Karpas-422 (cell line): ENCODE measurements at places on chromosomes 5 and 9. TPM values are rescaled to one million over a fixed set of nuclear protein-coding genes. Genes with fewer than 3 reads are reported as not detected.

DNA sequence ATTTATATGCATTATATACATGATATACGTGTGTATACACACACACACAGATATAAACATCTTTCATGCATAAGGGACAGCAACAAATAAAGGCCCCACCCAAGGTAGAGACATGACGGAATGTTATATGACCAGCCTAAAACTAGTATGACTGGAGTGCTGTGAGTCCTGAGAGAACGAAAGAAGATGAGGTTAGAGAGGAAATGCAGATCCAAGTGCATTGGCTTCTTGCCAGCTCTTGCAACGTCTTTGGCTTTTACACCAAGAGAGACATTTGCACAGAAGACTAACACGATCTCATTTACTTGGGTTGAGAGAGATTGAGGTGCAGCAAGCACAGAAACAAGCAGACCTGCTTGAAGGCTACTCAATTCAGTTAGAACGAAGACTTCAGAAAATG, 23.0 kb downstream of the CDH10 start:
- DNase-seq, result peak; percentile 46
- no peaks in the 10 kb centered on the region for H3K4me1 ChIP-seq
- H3K27me3 ChIP-seq, result no peaks in the 10 kb centered on the region
- H3K36me3 ChIP-seq, result no peaks in the 10 kb centered on the region
- H3K27ac ChIP-seq, result no peak overlapping the region
- no peak overlapping the region for H3K4me3 ChIP-seq

DNA sequence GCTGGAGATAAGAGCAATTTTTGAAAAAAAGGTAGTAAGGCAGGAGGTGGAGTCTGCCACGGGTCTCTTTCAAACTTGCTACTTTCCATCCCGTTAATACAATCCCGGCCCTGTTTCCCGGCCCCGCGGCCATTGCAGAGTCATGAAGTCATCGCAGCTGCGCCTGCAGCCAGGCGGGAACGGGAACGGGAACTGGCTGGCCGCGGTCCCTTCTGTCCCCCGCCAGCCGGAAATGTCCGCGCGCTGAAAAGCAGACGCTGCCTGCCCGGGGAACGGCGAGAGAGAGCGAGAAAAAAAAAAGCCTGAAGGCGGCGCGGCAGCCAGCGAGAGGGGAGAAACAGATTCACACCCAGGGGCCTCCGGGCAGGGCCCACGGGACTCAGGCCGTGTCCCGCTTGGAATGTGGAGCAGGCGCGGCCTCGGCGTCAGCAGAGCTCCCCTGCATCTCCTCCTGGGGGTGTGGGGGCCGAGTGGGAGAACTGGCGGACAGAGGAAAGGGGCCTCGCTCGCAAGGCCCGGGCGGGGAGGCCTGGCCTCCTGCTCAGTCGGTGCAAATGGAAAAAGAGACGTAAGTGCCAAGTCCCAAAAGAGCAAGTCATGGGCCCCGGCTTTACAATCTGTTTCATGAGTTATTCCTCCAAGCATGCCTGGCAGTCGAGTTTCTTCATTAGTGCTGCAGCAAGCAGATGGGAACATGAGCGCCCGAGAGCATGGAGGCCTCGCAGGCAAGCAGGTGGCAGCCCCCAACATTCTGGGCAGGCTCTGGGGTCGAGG, 201.2 kb upstream of the GAS1 start:
- H3K36me3 ChIP-seq, result no peaks in the 10 kb centered on the region
- DNase-seq, result no peak
- no peak overlapping the region for H3K4me3 ChIP-seq
- no peaks in the 10 kb centered on the region for H3K4me1 ChIP-seq
- no peaks in the 10 kb centered on the region for H3K27me3 ChIP-seq
- H3K27ac ChIP-seq, result no peak overlapping the region

DNA sequence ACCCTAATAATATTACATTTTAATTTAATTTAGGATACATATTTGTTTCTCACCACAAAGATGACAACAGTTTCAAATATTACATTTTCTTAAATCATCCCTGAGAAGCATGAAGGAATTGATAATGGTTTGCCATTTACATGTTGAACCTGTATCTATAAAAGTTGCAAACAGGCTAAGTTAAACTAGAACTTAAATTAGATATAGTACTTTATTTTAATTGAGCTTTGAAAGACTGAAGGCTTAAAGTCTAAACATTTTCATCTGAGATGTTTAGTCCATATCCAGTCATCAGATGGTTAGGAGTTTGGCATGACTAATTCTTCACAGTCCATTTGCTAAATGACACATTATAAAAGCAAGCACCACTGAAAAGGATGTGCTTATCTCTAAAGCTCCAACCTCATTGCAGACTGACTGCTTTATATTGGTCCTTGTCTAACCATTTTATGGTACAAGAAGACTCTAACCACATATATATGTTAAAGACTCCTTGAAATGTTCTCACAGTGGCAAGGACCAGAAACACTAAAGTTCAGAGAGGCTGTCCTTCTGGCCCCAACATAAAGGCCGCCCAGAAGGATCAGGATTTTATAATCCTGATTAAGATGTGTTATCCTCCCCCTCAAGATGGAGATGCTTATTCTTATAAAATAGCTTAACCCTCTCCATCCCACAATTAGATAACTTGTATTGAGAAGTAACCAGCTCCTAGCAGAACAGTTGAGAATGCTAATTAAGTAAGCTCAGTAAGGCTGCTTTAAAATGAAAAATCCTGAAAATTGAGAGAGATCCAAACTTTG, 25.8 kb downstream of the WNT8A start:
- no peaks in the 10 kb centered on the region for H3K36me3 ChIP-seq
- no peak overlapping the region for H3K27ac ChIP-seq
- no peaks in the 10 kb centered on the region for H3K27me3 ChIP-seq
- no peak overlapping the region for H3K4me3 ChIP-seq
- DNase-seq, result no peak

GRCh38 chr5:131943916-131944315, 1.5 kb downstream of the MEIKIN start:
- no peak overlapping the region for H3K27ac ChIP-seq
- H3K27me3 ChIP-seq, result no peaks in the 10 kb centered on the region
- H3K36me3 ChIP-seq, result no peaks in the 10 kb centered on the region
- peaks cover 14% of the 10 kb centered on the region for H3K4me1 ChIP-seq
- H3K4me3 ChIP-seq, result no peak overlapping the region

DNA sequence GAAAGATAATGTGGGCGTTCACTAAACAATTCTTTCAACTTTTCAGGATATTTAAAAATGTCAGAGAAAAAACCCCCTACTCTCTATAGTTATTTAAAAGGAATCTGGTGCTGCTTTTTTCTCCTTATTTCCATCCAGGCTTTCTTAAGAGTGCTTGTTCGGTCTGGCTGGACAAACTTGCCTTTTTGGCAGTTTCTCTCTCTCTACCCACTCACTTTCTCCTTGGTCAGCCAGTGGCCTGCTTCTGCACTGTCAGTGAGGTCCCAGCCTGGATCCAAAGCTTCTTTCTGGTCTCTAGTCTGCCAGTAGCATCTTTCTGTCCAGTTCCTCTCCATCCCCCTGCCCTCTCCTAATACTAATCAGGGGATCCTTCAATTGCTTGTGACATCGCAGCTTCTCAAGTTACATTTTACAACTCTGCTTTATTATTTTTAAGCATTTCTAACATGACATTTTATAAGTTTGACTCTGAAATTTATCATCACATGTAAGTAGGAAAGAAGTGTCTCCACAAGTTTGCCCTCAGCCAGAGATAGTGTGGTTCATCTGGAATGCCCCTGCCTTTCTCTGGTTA, 50.4 kb downstream of the PIK3R1 start:
- no peaks in the 10 kb centered on the region for H3K36me3 ChIP-seq
- H3K4me3 ChIP-seq, result no peak overlapping the region
- DNase-seq, result no peak
- no peak overlapping the region; the same call in 1 of the 2 replicates for H3K27ac ChIP-seq
- peaks cover 43% of the 10 kb centered on the region for H3K4me1 ChIP-seq

DNA sequence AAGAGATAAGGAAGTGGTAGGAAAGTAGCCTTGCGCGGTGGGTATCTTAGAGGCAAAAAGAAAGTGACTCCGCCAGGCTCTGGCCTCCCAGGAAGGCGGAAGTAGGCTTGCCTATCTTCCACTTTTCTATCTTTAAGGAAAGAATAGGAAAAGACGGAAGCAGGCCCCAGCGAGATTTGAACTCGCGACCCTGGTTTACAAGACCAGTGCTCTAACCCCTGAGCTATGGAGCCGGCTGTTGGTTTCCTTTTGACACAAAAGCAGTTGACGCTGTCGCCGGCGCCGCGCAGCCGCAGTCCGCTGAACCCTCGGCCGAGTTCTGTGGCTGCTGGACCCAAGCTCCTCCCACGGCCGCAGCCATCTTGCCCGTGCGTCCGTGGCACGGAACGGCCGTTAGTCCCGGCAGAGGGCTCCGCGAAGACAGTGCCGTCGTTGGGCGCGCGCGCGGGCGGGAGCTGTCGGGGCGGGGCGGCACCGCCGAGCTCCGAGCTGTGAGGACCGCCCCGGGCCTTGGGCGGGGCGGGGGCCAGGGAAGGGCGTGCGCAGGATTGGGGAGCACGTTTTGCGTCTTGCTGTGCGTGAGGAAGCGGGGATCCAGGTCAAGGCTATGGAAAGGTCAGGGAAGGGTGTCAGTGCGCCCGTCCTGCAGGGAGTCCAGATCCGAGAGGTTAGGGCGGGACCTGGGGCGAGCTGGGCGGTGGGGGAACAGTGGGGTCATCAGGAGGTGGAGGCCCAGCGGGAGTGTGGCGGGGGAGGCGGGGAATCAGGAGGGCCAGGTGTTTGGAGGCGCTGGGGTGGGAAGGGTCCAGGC, 13.3 kb downstream of the TRIM7 start:
- peak; percentile 97 for DNase-seq
- peak overlapping the region; percentile 71 for H3K27ac ChIP-seq
- peaks cover 31% of the 10 kb centered on the region for H3K4me1 ChIP-seq
- no peaks in the 10 kb centered on the region for H3K27me3 ChIP-seq

GRCh38 chr9:121984726-121985402, 108.2 kb downstream of the TTLL11 start:
- H3K4me1 ChIP-seq, result peaks cover 20% of the 10 kb centered on the region
- no peaks in the 10 kb centered on the region for H3K36me3 ChIP-seq
- no peak for DNase-seq
- no peak overlapping the region for H3K27ac ChIP-seq
- no peaks in the 10 kb centered on the region for H3K27me3 ChIP-seq

- no peak for DNase-seq
- no peak overlapping the region for H3K27ac ChIP-seq
- no peaks in the 10 kb centered on the region for H3K36me3 ChIP-seq
- no peaks in the 10 kb centered on the region for H3K4me1 ChIP-seq
Observed at GRCh38 chr5:13913962-13914361, 30.5 kb downstream of the DNAH5 start.

DNA sequence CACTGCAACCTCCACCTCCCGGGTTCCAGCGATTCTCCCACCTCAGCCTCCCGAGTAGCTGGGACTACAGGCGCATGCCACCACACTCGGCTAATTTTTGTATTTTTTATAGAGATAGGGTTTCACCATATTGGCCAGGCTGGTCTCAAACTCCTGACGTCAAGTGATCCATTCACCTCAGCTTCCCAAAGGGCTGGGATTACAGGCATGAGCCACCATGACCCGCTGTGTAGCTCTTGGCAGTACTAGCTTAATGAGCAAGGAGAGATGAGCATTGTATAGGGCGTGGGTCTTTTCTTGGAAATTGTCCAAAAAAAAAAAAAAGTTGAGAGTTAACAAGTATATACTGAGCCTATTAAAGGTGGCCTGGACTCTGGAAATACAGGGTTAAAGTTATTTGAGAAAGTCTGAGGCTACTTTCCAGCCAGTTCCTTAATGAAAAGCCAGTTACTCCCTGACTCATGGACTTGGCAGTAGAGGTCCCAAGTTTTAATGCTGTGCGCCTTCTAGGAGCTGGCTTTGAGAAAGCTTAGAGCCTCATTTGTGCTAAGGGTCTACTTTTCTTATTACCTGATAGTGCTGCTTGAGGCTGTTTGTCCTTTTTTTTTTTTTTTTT, 4.2 kb upstream of the FGF18 start:
- peaks cover 21% of the 10 kb centered on the region for H3K4me1 ChIP-seq
- no peaks in the 10 kb centered on the region for H3K27me3 ChIP-seq
- H3K27ac ChIP-seq, result no peak overlapping the region
- no peak overlapping the region for H3K4me3 ChIP-seq
- peak; percentile 65 for DNase-seq

Gene EPB41L4B
- total RNA-seq, result not detected in 2 replicates

DNA sequence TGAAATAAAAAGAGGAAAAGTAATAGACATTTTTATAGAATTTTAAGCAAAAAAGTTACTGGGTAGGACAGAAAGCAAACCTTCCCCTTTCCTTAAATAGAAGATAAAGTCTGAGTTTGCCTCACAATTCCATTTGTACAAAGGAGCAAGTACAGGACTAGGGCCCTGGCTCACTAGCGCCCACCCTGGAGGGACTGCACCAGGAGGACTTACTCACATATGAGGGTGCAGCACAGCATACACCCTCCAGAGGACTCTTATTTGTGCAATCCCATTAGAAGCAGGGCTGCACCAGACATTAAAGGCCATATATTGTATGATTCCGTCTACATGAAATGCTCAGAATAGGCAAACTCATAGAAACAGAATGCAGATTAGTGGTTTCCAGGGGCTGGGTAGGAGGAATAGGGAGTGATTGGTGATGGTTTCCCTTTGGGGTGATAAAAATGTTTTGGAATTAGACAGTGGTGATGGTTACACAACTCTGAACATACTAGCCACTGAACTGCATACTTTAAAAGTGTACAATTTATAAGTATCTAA, 4.5 kb downstream of the REEP5 start:
- 0 out of 2 replicates have a peak overlapping the region, but pooled peaks have one; percentile 2 for H3K27ac ChIP-seq
- no peak overlapping the region for H3K4me3 ChIP-seq
- H3K27me3 ChIP-seq, result no peaks in the 10 kb centered on the region
- DNase-seq, result peak; percentile 67
- peaks cover 62% of the 10 kb centered on the region for H3K36me3 ChIP-seq

DNA sequence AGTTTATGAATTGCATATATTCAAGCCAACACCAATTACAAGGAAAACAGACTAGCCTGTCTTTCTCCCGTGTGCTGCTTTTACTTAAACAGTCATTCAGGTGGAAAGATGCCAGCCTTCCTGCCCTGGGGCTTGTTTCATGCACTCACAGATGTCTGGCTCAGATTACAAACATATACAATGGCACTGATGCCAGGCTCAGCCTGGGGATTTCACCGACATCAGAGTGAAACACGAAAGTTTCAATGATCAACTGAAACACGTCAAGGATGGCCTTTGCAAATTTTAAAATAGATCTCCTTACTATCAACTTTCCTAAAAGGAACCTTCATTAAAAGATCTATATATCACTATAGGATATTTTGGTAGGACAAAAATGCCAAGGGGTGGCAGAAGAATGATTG, 1576.5 kb downstream of the EFNA5 start:
- no peaks in the 10 kb centered on the region for H3K36me3 ChIP-seq
- H3K4me1 ChIP-seq, result no peaks in the 10 kb centered on the region
- H3K27me3 ChIP-seq, result no peaks in the 10 kb centered on the region
- no peak overlapping the region for H3K4me3 ChIP-seq
- no peak overlapping the region for H3K27ac ChIP-seq

Gene F2RL1
- not detected in 2 replicates for total RNA-seq

Gene PFN3
- not detected in 2 replicates for total RNA-seq

GRCh38 chr5:172556262-172556661, 84.8 kb upstream of the NEURL1B start:
- H3K4me3 ChIP-seq, result no peak overlapping the region
- no peak for DNase-seq
- H3K36me3 ChIP-seq, result no peaks in the 10 kb centered on the region
- no peaks in the 10 kb centered on the region for H3K4me1 ChIP-seq
